ENCODE measurements at places on chromosomes 1 and 21.

DNA sequence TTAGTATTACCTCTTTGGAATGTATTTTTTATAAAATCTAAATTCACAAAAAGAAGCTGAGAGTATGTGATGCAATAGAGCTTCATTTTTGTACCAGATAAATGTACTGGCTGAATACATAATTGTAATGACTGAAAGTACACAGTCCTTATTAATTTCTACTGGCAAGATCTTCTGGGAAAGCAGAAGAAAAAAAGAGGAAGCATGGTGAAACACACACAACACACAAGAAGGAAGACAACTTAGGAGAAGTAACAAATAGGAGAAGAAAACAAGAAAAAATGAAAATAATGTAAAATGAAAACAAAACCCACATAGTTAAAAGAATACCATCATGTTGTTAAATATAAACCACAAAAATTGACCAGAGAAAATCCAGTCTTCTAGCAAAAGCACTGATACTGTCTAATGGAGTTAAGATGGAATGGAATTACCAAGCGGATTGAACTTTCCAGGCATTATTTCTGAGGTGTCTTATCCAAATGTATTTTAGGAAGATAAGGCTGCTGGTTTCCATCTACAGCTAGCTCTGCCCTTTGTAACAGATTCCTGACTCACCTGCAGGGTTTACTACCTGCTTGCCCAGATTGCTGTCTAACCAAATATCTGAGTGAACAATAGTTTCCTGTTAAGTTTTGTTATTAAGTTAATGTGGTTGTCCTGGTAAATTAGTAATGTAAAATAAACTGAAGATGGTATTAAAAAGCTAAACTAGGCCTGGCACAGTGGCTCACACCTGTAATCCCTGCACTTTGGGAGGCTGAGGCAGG is 4.5 kb upstream of the COP1 start:
- no peak for DNase-seq

- DNase-seq = no peak
These were observed 46.0 kb upstream of the CNTN2 start for GRCh38 chr1:204996981-204997380.

- peak; percentile 88 for DNase-seq
These were observed 9.8 kb downstream of the COL8A2 start for GRCh38 chr1:36115200-36115669.

DNA sequence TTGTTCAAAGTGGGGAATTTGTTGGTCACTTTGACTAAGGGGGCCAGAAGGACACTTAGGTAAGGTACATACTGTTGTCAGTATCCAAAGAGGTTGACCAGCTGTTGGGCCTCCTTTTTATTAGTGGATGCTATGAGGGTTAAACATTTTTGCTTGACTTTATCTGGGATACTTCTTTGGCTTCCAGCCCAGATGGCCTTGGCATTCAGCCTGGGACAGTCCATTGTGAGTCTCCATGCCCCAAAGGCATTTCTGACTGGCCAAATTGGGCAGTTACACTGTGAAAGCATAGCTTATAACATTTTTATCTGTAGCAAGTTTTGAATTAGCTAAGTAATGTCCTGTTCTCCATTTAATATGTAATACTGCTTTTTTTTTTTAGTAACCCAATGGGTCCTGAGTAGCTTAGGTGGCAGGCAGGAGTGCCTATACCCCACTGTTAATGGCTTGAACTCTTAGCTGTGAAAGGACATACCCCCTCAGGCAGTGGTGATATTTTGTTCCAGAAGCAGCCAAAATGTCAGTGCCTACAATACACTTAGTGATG is 35.4 kb upstream of the CD1D start:
- DNase-seq = no peak

GRCh38 chr1:61426254-61426653 is 298.7 kb downstream of the TM2D1 start:
- no peak for DNase-seq

DNA sequence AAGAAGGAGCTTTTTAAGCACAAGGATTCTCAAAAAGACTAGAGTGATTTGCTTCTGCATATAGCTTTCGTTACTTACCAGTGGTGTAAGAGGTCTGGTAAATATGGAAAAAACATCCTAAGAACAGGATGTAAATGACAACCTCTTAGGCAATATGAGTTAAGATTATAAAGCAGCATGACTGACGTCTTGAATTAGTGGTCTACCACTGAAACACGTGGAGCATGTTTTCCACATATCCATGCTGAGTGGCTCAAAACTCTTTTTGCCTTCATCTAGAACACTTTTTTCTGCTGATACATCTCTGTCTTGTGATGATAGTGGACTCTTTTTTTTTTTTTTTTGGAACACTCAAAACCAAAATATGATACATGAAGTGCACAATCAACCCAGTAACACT is 44.6 kb downstream of the RCAN1 start:
- no peak for DNase-seq

GRCh38 chr21:26469789-26470188 is 103.3 kb downstream of the CYYR1 start:
- no peak for DNase-seq

- DNase-seq = no peak
These were observed 24.1 kb downstream of the MEGF6 start for GRCh38 chr1:3586986-3587759.

- DNase-seq = no peak
These were observed 5.8 kb downstream of the PCNX2 start for GRCh38 chr1:233289676-233290075.
